Epithelial cell of alveolus of lung (primary cell): ENCODE measurements at places on chromosomes 1 and 21. TPM values are rescaled to one million over a fixed set of nuclear protein-coding genes. Genes with fewer than 3 reads are reported as not detected.

KLF17 gene
- total RNA-seq = not detected in 2 replicates

UMODL1 gene
- not detected in 2 replicates for total RNA-seq

NECAP2 gene
- total RNA-seq = 54.7 and 91.0 TPM in 2 replicates

ELF3 gene
- 0.91 and 1.9 TPM in 2 replicates for total RNA-seq

LPAR3 gene
- total RNA-seq = 1.9 and 28.6 TPM in 2 replicates

DPH2 gene
- total RNA-seq = 19.3 and 23.7 TPM in 2 replicates

AGRN gene
- 96.1 and 101 TPM in 2 replicates for total RNA-seq

CPLANE2 gene
- 3.6 and 11.4 TPM in 2 replicates for total RNA-seq

AQP10 gene
- under 0.01 TPM in 1 of 2 replicates, not detected in the other for total RNA-seq

C1orf146 gene
- total RNA-seq = not detected in 2 replicates

TACSTD2 gene
- 1.4 and 9.7 TPM in 2 replicates for total RNA-seq
